BJ (cell line): ENCODE measurements at places on chromosomes 11 and 22. TPM values are rescaled to one million over a fixed set of nuclear protein-coding genes. Genes with fewer than 3 reads are reported as not detected.

The SELENOH gene
- polyA plus RNA-seq, result 50.7 and 68.3 TPM in 2 replicates

The PNPLA5 gene
- polyA plus RNA-seq, result not detected in 2 replicates

The VPREB3 gene
- 0.21 TPM in 1 of 2 replicates, not detected in the other for polyA plus RNA-seq

The EIF3F gene
- 181 and 218 TPM in 2 replicates for polyA plus RNA-seq

The SEPTIN3 gene
- polyA plus RNA-seq, result 0.02 and 0.06 TPM in 2 replicates

The CLCF1 gene
- polyA plus RNA-seq, result 13.9 and 21.3 TPM in 2 replicates

The PAMR1 gene
- polyA plus RNA-seq, result 112 and 131 TPM in 2 replicates

The OR51B5 gene
- 0.05 TPM in 1 of 2 replicates, not detected in the other for polyA plus RNA-seq

The SMIM38 gene
- polyA plus RNA-seq, result 0.09 TPM in 1 of 2 replicates, not detected in the other

The NPAS4 gene
- 0.43 and 0.72 TPM in 2 replicates for polyA plus RNA-seq

The CCDC86 gene
- polyA plus RNA-seq, result 12.5 and 21.2 TPM in 2 replicates

The PHETA2 gene
- polyA plus RNA-seq, result 20.1 and 27.4 TPM in 2 replicates

The SMIM35 gene
- not detected in 2 replicates for polyA plus RNA-seq

The LYVE1 gene
- polyA plus RNA-seq, result 0.15 and 0.59 TPM in 2 replicates

The OR8D4 gene
- not detected in 2 replicates for polyA plus RNA-seq

The SERPIND1 gene
- polyA plus RNA-seq, result not detected in 2 replicates

The SLC25A17 gene
- polyA plus RNA-seq, result 16.7 and 26.0 TPM in 2 replicates

The SORL1 gene
- 0.61 and 1.4 TPM in 2 replicates for polyA plus RNA-seq

The FAM181B gene
- not detected in 2 replicates for polyA plus RNA-seq

The OR51E1 gene
- polyA plus RNA-seq, result not detected in 2 replicates

The TCN2 gene
- polyA plus RNA-seq, result 9.1 and 15.8 TPM in 2 replicates

The FREY1 gene
- 0.22 and 0.33 TPM in 2 replicates for polyA plus RNA-seq

The FAM111B gene
- 0.76 and 1.9 TPM in 2 replicates for polyA plus RNA-seq

The POTEH gene
- polyA plus RNA-seq, result not detected in 2 replicates

The HSPB2 gene
- polyA plus RNA-seq, result 2.5 and 4.0 TPM in 2 replicates

The USP2 gene
- 0.27 and 0.71 TPM in 2 replicates for polyA plus RNA-seq

The ZNRF3 gene
- 0.75 and 1.1 TPM in 2 replicates for polyA plus RNA-seq

The SGSM1 gene
- not detected in 2 replicates for polyA plus RNA-seq

The RAB3IL1 gene
- polyA plus RNA-seq, result 9.4 and 15.1 TPM in 2 replicates

The NEFH gene
- polyA plus RNA-seq, result 0.94 and 1.2 TPM in 2 replicates

The TMEM86A gene
- 0.48 and 0.71 TPM in 2 replicates for polyA plus RNA-seq

The PDE3B gene
- polyA plus RNA-seq, result 0.06 TPM in 2 replicates

The DMC1 gene
- 0.37 and 0.97 TPM in 2 replicates for polyA plus RNA-seq

The TALDO1 gene
- polyA plus RNA-seq, result 209 and 278 TPM in 2 replicates

The POU2F3 gene
- polyA plus RNA-seq, result 0.06 TPM in 1 of 2 replicates, not detected in the other
